Midbrain (tissue), 1 donor: ENCODE measurements at places on chromosomes 4 and X.
A peak's percentile ranks its signal among the peaks of the same experiment; 100 is the strongest.

DNA sequence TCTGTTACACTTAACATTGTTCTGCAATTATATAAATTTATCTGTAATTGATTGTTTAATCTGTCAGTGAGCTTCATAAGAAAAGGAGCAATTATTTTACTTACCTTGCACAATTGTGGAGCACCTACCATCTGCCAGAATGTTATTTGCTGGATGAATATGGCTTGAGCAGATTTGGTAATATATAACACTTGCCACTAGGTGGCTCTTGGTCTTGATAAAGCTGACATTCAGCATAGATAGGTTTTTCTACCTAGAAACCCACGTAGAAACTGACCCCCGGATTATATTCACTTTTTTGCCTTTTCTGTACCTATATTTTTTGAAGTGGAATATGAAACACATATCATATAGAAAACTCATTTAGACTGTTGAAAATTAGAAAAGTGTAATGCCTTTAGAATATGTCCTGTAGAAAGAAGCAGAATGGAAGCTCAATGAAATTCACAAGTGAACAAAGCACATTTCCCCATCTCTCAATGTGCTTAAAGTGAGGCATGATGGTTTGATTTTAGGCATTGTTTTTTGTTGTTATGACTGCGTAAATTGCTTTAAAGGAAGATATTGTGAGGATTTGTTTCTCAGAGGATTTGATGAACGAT, 9.5 kb downstream of the RBPJ start:
- DNase-seq, result peak; percentile 81

DNA sequence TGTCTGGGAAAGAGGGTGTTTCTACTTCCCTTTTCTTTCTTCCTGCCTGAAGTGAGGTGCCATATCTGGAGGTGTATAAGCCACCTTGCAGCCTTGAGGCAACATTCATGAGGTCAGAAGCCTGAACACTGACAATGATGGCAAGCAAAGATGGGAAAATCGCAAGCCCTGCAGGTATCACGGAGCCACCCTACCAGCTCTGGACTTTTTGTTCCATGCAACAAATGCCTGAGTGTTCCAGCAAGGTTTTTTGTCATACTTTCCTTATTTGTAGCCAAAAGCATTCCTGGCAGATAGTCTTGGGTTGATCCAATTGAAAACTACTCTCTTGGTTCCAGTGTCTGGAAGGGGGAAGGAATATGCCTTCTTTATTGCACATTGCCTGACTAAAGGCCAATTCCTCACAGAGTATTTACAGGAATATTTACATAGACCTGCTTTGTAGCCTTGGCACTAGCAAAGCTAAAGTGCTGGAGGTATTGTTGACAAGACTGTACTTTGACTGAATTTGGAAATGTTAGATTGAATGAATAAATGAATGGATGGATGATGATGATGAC, 14.4 kb upstream of the SOD3 start:
- no peak for DNase-seq

DNA sequence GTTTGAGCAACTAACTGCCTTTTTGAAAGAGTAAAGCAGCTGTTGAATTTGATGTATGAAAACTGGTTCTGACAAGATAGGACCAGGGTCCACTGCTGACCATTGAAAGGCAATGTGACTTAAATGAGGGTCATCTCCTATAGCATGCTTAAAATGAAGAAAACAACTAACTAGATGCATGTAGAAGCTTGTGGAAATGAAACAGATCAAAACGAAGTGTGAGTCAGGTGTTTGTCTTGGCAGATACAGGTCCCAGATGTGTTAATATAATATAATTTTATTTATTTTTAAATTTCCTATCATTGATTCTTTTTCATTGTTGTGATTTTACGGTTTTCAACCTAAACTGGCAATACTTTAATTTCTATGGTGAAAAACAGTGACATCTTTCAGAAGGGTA, 83.6 kb downstream of the ATOH1 start:
- DNase-seq, result no peak

- DNase-seq, result no peak
Observed at GRCh38 chrX:12138361-12139313, at the start of gene FRMPD4. TSS of gene FRMPD4 (plus strand) at chrX:12138473. CDS start at chrX:12138972, 499 bp downstream.

DNA sequence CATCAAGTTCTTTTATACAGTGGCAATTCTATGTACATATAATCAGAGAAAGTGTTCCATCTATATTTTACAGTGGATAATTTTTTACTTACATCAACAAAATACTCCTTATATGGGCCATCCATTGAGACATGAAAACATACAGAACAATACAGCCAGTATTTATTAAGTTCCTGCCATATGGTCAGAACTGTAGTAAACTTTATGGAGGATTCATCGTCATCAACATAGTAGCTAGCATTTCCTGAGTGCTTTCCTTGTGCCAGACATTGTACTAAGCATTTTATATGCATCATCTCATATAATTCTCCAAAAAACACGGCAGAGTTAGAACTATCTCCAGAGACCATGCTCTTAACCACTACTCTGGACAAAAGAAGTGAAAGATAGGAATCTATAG, 170.1 kb downstream of the CEP135 start:
- no peak for DNase-seq
